ENCODE measurements at places on chromosomes 4 and X. TPM values are rescaled to one million over a fixed set of nuclear protein-coding genes. Genes with fewer than 3 reads are reported as not detected.

Gene PIGA
- polyA plus RNA-seq, result 2.4 TPM

Gene PAGE2B
- not detected for polyA plus RNA-seq

Gene SLC49A3
- 6.1 TPM for polyA plus RNA-seq

Gene ENPEP
- not detected for polyA plus RNA-seq

Gene SRPX
- not detected for polyA plus RNA-seq

Data from immature natural killer cell (primary cell).